ENCODE measurements at places on chromosomes 11 and 22.

DNA sequence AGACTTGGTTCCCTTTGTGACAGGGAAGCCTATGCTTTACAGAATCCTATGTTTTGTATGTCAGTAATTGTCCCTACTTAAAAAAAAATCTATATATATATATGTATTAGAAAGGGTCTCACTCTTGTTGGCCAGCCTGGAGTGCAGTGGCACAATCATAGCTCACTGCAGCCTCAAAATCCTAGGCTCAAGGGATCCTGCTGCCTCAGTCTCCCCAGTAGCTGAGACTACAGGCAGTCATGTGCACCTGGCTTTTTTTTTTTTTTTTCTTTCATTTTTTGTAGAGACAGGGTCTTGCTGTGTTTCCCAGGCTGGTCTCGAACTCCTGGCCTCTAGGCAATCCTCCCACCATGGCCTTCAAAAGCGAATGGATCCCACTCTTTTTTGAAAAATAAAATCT lies 2.1 kb upstream of the NEAT1 start:
- DNase-seq = no peak

- DNase-seq = no peak
Measured at GRCh38 chr11:120751550-120751949, 240.0 kb downstream of the GRIK4 start.

DNA sequence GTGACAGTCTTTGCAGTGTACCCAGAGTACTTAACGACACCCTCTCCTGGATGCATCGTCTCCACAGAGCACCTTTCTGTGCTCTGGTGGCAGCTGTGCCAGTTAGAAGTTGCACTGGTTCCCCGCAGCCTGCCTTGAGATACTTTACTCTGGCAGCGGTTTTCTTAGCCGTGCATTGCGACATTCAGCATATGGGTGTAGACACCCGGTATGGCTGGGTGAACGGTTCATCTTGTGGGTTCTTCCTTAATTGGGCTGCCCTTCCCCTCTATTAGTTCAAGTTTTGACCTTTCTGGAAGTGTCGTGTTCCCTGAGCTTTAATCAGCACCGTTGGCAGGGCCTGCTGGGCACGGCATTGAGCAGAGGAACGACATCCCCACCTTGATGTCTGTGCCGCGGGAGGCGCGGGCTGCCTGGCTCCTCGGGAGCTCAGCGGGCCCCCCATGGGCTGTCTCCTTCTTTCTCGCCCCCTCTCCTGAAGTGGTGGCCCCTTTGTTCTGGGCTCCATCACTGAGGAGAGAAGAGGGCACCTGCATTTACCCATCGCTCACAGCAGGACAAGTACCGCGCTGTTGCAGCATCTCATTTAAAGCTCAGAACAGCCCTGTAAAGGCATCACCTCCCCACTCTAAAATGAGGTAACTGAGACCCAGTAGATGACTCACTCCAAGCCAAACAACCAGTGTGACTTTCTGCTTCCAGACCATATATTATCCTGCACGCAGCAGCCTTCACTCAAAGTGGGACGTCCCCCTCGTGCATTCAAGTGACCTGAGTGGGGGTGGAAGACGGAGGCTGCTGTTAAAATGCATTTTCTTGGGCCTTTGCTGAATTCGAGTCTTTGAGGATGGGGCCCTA lies 13.3 kb downstream of the FAM83F start:
- DNase-seq = no peak

DNA sequence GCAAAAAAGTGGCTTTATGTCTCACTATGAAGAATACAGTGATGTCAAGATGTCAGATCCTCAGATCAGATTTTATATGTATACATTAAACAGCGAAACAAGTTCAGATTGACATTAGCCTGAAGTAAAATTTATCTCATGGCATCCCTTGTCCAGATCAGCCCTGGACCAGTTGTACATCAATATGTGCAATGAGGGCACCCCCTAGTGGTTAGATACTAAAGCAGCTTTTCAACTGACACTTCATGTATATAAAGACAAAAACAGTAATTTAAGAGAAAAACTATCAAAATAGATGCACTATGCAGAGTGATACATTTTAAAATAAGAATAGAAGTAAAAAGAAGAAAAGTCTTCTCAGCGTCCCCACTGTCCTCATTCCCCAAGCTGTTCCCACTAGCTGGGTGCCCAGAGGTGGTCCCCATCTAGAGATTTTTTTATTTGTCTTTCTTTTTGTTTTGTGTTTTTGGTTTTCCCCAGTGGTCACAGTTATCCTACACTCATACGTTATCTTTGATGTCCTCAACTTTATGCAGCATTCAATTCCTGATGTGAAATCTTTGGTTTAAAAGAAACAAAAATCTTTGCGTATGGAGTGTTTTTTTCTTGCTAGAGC lies 2193.4 kb upstream of the RAG2 start:
- DNase-seq = peak; percentile 56

- no peak for DNase-seq
Measured at GRCh38 chr11:46302866-46303265, 25.4 kb downstream of the CREB3L1 start.

GRCh38 chr11:86063536-86063935 lies 5.3 kb downstream of the PICALM start:
- no peak for DNase-seq

DNA sequence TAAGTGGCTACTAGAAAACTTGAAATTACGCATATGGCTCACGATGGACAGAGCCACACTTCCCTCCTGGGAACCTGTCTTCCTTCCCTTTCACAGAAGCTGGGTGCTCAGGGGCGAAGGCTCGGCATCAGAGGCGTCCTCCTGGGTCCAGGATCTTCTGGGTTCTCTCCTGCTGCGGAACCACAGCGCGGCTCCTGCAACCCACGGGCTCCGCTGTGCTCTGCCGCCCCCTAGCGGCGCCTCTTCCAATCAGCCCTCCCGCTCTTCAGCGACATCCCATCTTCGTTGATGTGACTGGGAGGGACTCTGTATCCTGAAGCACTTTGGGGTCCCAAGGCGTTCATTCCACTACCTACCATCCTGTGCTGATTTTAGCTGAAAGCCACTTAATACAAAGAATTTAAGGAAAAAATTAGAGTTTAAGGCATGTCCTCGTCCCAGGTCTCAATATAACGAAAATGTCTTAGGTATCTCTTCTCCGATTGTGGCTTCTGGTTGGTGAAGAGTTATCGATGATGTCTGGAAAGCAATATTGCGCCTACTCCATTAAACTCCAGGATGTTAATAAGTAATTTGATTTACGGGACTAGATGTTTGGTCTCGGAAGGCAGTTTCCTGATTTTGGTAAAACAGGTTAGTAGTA lies 14.8 kb upstream of the RPS3 start:
- DNase-seq = peak; percentile 71

DNA sequence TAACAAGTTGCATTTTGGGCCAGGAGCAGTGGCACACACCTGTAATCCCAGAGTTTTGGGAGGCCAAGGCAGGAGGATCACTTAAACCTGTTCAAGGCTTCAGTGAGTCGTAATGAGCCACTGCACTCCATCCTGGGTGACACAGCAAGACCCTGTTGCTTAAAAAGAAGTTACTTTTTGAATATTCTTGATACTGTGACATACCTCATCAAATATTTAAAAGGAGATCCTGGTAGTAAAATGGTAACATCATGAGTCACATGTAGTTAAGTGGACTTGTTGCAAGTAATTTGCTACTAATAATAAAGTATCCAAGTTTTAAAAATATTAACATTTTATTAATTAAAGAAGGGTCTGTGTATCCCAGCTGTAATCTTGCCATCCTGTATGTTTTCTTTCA lies 18.3 kb downstream of the HMGXB4 start:
- DNase-seq = no peak

DNA sequence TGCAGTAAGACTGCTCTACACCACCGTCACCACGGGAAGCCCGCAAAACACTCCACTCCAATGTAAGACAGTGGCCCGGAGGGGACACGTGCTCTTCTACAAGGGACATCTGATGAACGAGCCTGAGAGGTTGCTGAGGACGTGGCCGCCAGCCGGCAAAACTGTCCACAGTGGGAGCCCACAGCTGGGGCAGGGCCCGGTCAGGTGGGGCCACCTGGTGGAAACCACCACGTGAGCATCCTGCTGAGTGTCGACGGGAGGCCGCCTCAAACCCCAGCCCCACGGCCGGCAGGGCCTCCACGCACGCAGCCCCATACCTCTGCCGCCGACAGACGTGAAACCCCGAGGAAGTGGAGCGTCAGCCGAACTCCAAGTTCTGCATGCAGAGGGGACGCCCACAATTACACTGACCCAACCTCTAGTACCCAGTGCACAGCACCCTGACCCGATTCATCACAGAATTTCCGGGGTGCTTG lies 42.6 kb downstream of the BRD1 start:
- no peak for DNase-seq

- no peak for DNase-seq
Measured at GRCh38 chr11:67646535-67647336, 3.8 kb downstream of the ACY3 start.

GRCh38 chr11:63944987-63945386 lies 6.2 kb downstream of the NAA40 start:
- DNase-seq = no peak

GRCh38 chr11:44701276-44701675 lies 25.5 kb upstream of the TSPAN18 start:
- DNase-seq = no peak

- DNase-seq = no peak
Measured at GRCh38 chr22:48695251-48695650, 1132.4 kb downstream of the BRD1 start.

DNA sequence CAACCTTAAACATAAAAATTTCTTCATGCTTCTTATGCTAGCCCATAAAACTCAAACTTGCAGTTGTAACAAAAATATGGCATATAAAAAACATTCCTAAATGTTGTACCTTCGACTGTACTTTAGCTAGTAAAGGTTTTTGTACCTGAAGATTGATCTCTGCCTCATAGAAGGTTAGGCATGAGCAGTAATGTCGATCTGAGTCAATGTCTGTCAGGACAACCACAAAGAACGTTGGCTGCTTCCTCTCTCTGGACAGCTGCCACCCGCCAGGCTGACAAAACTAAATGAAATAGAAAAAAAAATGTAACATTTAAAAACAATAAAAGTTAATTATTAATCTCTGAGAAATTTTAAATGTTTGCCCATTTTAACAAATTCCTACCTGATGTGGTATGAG lies 251.3 kb downstream of the SBF2 start:
- DNase-seq = no peak

- DNase-seq = peak; percentile 68
Measured at GRCh38 chr11:797296-798092, 587 bp downstream of the SLC25A22 start.

DNA sequence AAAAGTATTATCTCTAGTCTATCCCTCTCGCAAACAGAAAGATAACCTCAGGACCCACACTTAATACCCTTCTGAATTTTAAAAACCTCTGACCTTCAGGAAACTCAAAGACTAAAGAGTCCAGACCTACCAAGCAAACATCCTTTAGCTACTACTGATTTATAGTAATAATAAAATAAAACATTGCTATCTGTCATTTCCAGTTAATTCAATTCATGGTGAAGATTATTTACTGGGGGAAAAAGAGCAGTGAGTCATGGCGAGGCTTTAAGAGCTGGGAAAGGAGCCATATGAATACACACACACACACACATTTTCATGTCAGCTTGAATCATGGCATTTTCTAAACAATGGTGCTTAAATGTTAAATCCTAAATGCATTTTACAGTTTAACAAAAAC lies 87.1 kb downstream of the FAM76B start:
- no peak for DNase-seq

- no peak for DNase-seq
Measured at GRCh38 chr22:23137468-23137867, 4.3 kb downstream of the RSPH14 start.

- DNase-seq = peak; percentile 74
Measured at GRCh38 chr11:64148226-64148916, 17.5 kb downstream of the MACROD1 start.

DNA sequence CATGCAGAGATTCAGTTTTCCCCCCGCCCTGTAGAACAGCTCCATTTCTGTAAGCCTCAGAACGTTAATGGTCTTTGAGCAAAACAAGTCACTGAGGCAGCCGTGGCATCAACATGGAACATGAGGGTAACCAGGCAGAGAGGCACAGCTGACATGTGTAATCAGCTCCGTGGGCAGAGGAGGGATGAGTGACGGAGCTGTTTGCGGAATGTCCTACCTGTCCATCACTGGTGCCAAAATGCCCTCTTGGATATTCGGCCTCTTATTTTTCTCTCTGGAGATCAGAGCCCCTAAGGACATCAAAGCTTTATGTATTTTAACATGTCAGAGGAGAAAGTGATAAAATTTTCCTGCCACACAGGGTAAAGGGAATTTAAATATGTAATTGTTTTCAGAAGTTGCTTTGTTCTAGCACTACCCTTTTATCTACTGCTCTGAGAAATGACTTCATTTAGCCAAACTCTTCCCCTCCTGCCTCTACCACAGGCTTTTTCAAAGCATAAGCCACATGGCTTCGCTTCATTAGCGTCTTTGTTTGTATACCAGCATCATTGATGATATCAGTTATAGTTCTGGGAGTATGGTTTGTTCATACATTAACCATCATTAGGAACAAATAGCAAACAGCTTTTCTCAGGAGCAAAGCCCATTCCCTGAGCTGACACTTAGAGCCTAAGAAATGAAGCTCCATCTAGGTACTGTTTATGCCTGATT lies 32.9 kb downstream of the C11orf71 start:
- no peak for DNase-seq

- DNase-seq = no peak
Measured at GRCh38 chr11:19766810-19767209, 54.2 kb downstream of the NAV2 start.

- DNase-seq = no peak
Measured at GRCh38 chr11:120144501-120144900, 6.6 kb upstream of the TRIM29 start.

DNA sequence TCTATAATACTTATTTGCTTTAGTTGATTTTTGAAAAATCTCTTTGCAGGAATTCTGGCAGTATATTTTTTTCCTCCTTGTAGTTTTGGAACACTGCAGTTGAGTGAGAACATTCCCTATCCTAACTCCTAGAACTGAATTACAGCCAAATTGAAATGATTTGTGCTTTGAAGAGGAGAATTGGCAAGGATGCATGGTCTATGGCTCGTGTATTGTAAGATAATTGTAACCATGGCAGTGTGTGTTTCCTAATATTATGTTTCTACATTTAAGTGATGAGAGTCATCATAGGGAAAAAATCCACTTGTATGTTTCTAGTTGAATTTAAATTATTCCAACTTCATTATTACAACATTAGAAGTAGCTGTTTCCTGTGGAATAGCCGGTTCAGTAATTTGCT lies 80.9 kb upstream of the MYO18B start:
- DNase-seq = no peak

DNA sequence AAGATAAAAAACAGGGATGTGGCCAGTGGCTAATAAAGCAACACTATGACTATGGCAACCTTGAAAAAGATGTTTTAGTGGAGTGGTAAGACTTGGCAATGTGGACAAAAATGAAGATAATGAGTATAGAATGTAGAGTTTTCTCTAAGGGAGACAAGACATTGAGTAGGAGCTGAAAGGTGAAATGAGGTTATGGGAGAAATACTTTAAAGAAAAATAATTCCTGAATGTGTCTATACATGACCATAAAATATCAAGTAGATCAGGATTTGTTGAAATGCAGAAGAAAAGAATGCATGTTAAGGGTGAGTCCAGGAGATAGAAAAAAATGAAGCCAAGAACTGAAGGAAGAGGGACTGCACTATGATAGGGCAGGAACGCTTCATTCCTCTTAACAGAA lies 101.6 kb upstream of the CARD18 start:
- no peak for DNase-seq

GRCh38 chr11:3346587-3346986 lies 32.4 kb downstream of the ZNF195 start:
- DNase-seq = no peak

Measured in neuronal stem cell (in vitro differentiated cells).